ENCODE measurements at places on chromosomes 4 and X. TPM values are rescaled to one million over a fixed set of nuclear protein-coding genes. Genes with fewer than 3 reads are reported as not detected.

The BEX1 gene
- total RNA-seq, result 0.32 TPM

The CISD2 gene
- 41.9 TPM for total RNA-seq

The CXCL13 gene
- total RNA-seq, result not detected

The S100G gene
- not detected for total RNA-seq

The IL13RA2 gene
- 2.7 TPM for total RNA-seq

The FAM9B gene
- total RNA-seq, result not detected

The TFDP3 gene
- not detected for total RNA-seq

The TECRL gene
- not detected for total RNA-seq

The TLR10 gene
- total RNA-seq, result not detected

The TBL1X gene
- total RNA-seq, result 14.9 TPM

The MECP2 gene
- 12.3 TPM for total RNA-seq

The HPF1 gene
- total RNA-seq, result 11.3 TPM

The P2RY10 gene
- total RNA-seq, result not detected

The CFAP99 gene
- total RNA-seq, result 0.16 TPM

The RRH gene
- total RNA-seq, result not detected

The VEGFD gene
- total RNA-seq, result 0.44 TPM

The PLP2 gene
- total RNA-seq, result 10.2 TPM

The RPL39 gene
- total RNA-seq, result 2,089 TPM

The ADGRG4 gene
- total RNA-seq, result under 0.01 TPM

The FGF16 gene
- total RNA-seq, result 2.8 TPM

The GSTCD gene
- total RNA-seq, result 9.7 TPM

The TMEM154 gene
- 2.9 TPM for total RNA-seq

The GJB1 gene
- not detected for total RNA-seq

The CT45A10 gene
- total RNA-seq, result not detected

The N4BP2 gene
- total RNA-seq, result 7.5 TPM

The MAML3 gene
- total RNA-seq, result 3.7 TPM

The CT47A1 gene
- not detected for total RNA-seq

The SFRP2 gene
- under 0.01 TPM for total RNA-seq
